Glutamatergic neuron (in vitro differentiated cells): ENCODE measurements at places on chromosomes 5 and 9. TPM values are rescaled to one million over a fixed set of nuclear protein-coding genes. Genes with fewer than 3 reads are reported as not detected.

DNA sequence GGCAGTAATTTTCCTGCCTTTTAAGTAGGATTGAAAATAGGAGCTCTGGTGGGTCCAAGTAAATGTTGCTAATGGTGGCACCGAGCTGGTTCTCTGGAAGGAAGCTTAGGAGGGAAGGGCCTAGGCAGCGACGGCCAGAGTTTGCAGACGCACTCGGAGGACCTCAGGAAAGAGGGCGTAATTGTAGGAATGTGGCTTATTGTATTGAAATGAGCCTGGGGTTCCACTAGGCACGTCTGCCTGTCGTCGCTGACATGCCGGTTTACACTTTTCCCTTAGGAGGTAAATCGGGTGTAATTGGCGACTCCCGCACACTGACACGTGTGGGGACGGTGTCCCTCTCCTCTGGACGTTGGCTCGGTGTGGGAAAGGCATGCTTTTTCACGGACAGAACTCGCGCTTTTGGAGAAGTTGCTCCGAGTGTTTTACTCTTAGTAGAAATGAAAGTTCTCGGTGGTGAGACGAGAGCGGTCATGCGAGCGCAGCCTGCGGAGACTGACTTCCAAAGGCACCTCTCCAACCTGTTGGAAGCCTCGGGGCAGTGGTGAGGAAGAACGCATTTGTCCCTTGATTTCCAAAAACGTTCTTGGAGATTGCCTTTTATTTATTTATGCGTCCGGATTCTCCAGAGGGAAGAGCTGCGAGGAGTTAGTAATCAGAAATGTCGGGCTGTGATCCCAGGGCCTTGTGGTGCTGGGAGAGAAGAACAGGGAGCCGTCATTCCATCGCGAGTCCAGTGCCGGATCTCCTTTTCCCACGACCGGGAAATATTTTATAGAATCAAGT is 1.3 kb downstream of the NR4A3 start:
- peaks cover 11% of the 10 kb centered on the region for H3K4me1 ChIP-seq
- peak; percentile 19 for DNase-seq
- H3K36me3 ChIP-seq = no peaks in the 10 kb centered on the region
- H3K27me3 ChIP-seq = peaks cover 39% of the 10 kb centered on the region
- peak overlapping the region; percentile 74 for H3K27ac ChIP-seq

DNA sequence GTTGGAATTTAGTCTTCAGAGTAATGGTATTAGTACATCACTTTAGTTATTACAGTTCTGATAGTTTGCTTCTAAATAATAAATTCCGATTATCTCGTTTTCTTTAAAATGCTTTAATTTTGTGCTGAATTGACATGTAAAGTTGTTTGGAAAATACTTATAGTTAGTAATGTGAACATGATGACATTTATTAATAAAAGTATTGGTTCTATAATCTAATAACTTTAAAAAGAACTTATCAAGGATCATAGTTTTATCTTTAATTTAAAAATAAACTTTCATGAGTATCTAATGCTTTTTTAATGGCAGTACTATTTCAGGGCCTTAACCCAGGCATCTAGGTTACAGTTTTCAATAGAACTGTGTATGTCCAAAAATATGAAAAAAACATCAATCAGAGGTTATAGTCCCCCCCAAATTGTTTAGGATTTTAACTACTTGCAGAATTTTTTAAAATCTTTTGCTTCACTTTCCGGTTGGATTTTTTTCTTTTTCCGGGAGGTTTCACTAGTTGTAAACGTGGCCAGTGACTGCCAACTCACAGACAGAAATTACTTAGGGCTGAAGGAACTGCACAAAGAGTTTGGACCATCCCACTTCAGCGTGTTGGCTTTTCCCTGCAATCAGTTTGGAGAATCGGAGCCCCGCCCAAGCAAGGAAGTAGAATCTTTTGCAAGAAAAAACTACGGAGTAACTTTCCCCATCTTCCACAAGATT is 680 bp downstream of the GPX8 start:
- H3K27ac ChIP-seq = no peak overlapping the region
- H3K4me3 ChIP-seq = peak overlapping the region; percentile 75
- no peak for DNase-seq
- peaks cover 3% of the 10 kb centered on the region for H3K36me3 ChIP-seq

DNA sequence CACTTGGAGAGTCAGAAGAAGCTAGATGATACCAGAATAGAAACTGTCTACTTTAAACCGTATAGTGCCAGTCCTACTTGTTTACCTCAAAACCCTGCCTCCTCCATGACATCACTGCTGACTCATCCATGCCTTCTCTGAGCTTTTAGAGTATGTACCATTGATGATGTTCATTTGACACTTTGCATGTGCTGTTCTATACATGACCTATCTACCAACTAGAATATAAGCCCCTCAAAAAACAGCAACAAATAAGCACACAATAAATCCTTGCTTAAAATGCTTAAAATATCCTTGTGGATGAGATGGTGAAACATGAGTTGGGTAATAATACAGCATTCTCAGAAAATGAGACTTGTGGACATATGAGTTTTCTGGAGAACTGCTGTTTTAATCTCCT is 2.6 kb downstream of the CTNNAL1 start:
- no peak for DNase-seq
- peak overlapping the region; percentile 28 for H3K4me3 ChIP-seq
- H3K36me3 ChIP-seq = no peaks in the 10 kb centered on the region
- H3K27me3 ChIP-seq = peaks cover 10% of the 10 kb centered on the region

GRCh38 chr5:151115272-151115905 is 34.6 kb upstream of the TNIP1 start:
- H3K36me3 ChIP-seq = no peaks in the 10 kb centered on the region
- no peak overlapping the region for H3K27ac ChIP-seq
- H3K4me3 ChIP-seq = no peak overlapping the region
- no peaks in the 10 kb centered on the region for H3K27me3 ChIP-seq
- H3K4me1 ChIP-seq = peaks cover 4% of the 10 kb centered on the region

- no peak for DNase-seq
- no peak overlapping the region for H3K4me3 ChIP-seq
- H3K27ac ChIP-seq = no peak overlapping the region
- H3K36me3 ChIP-seq = no peaks in the 10 kb centered on the region
Measured at GRCh38 chr5:20129501-20129900, 141.5 kb upstream of the CDH18 start.

- peaks cover 6% of the 10 kb centered on the region for H3K4me1 ChIP-seq
- H3K4me3 ChIP-seq = no peak overlapping the region
- H3K27me3 ChIP-seq = peaks cover 2% of the 10 kb centered on the region
Measured at GRCh38 chr5:1810581-1811101, 9.4 kb downstream of the NDUFS6 start.

DNA sequence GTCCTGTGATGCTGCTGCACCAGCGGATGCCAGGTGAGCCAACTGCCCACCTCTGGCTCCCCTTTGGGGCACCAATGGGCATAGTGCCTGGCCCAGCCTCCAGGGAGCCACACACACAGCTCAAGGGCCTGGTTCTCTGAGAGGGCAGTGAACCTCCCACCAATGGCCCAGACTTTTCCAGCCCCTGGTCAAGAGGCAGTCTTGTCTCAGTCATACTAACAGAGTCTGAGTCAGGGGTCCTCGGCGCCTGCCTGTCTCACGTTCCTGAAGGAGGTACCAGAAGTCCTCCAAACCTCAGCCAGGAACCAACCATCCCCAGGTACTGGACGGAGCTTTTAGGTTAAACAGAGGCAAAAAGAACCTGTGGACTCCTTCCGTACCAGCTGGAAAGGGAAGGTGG is 121.1 kb downstream of the C5orf15 start:
- H3K27ac ChIP-seq = no peak overlapping the region
- H3K36me3 ChIP-seq = peaks cover 2% of the 10 kb centered on the region
- peaks cover 14% of the 10 kb centered on the region for H3K4me1 ChIP-seq
- H3K4me3 ChIP-seq = no peak overlapping the region
- no peak for DNase-seq

- H3K27ac ChIP-seq = no peak overlapping the region
- no peak for DNase-seq
Measured at GRCh38 chr5:146889169-146889568, 10.6 kb upstream of the PPP2R2B start.

GRCh38 chr5:169160405-169160901 is 140.5 kb downstream of the SLIT3 start:
- H3K36me3 ChIP-seq = peaks cover 18% of the 10 kb centered on the region
- H3K4me3 ChIP-seq = no peak overlapping the region
- no peaks in the 10 kb centered on the region for H3K4me1 ChIP-seq

DNA sequence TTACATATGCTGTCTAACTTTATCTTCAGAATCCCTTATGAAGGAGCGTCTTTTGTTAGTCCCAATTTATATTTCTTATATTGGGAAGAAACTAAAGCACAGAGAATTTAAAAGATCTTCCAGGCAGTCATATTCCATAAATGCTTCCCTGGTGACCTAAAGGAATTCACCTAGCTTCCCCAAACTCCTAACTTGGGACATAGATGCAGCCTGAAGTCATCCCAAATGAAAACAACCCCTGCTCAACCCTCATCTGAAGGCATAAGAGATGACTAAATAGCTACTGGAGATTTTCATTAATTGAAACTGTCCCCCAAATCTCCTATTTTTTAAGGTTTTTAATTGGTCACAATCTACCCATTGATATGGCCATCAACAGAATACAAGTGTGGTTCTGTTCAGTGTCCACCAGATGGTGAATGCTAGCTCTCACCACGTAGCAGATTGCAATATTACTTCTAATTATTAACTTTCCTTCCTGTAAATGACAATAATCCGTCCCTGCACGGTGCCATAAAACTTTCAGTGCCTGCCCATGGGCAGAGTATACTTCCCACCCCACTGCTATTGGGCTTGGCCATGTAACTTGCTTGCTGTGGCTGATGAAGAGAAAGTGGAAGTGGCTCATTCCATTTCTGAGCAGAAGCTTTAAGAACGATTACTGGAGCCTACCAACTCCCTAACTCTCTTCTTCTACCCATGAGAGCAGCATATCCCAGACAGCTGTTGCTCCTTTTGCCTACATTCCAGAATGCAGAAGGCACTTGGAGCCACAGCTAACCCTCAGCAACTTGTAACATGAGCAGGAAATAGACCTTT is 18.7 kb downstream of the PRUNE2 start:
- no peak overlapping the region for H3K4me3 ChIP-seq
- no peak for DNase-seq
- no peaks in the 10 kb centered on the region for H3K36me3 ChIP-seq
- H3K27ac ChIP-seq = no peak overlapping the region

DNA sequence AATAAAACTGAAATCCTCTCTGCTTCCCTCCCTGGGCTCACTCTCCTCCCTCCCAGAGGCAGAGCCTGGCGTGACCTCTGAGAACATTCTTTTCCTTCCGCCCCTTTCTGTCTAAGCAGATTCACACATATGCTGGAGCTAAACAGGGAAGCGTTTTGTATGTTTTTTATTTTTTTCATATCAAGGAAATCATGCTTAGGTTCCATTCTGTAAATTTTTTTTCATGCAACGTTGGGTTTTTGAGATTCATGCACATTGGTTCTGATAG is 20.2 kb upstream of the BARHL1 start:
- H3K27me3 ChIP-seq = peaks cover 5% of the 10 kb centered on the region
- peaks cover 14% of the 10 kb centered on the region for H3K4me1 ChIP-seq
- H3K4me3 ChIP-seq = no peak overlapping the region
- no peak for DNase-seq
- H3K36me3 ChIP-seq = peaks cover 5% of the 10 kb centered on the region

- peaks cover 3% of the 10 kb centered on the region for H3K27me3 ChIP-seq
- DNase-seq = no peak
- H3K4me3 ChIP-seq = no peak overlapping the region
- no peak overlapping the region for H3K27ac ChIP-seq
- no peaks in the 10 kb centered on the region for H3K36me3 ChIP-seq
Measured at GRCh38 chr9:85331626-85332025, 410.1 kb downstream of the AGTPBP1 start.

GRCh38 chr5:134943547-134943946 is 24.2 kb upstream of the CATSPER3 start:
- H3K4me3 ChIP-seq = no peak overlapping the region
- H3K27ac ChIP-seq = no peak overlapping the region
- H3K36me3 ChIP-seq = no peaks in the 10 kb centered on the region
- DNase-seq = no peak
- H3K27me3 ChIP-seq = no peaks in the 10 kb centered on the region
- no peaks in the 10 kb centered on the region for H3K4me1 ChIP-seq

DNA sequence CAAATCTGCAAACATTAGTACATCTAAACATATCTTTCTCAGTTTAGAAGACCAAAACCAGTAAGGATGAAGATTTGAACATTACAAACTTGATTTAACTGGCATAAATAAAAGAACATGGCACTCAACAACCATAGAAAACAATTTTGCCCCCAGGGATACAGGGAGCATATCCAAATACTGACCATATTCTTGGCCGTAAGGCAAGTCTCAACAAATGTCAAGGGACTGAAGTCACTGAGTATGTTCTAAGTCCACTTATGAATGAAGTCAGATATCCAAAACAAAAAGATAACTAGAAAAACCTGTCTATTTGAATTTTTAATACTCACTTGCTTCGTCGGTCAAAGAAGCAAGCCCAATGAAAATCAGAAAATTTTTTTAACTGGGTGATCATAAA is 14.1 kb downstream of the FEM1C start:
- H3K4me3 ChIP-seq = no peak overlapping the region
- peaks cover 16% of the 10 kb centered on the region for H3K4me1 ChIP-seq
- peaks cover 3% of the 10 kb centered on the region for H3K36me3 ChIP-seq
- no peak for DNase-seq
- peaks cover 2% of the 10 kb centered on the region for H3K27me3 ChIP-seq

GRCh38 chr9:105066275-105066865 is 138.4 kb upstream of the ABCA1 start:
- H3K27me3 ChIP-seq = peaks cover 30% of the 10 kb centered on the region
- no peak for DNase-seq
- peaks cover 41% of the 10 kb centered on the region for H3K4me1 ChIP-seq
- no peak overlapping the region for H3K4me3 ChIP-seq

GRCh38 chr9:35074141-35074540 is 1.7 kb upstream of the VCP start:
- no peak overlapping the region for H3K4me3 ChIP-seq
- peaks cover 3% of the 10 kb centered on the region for H3K36me3 ChIP-seq
- H3K27ac ChIP-seq = no peak overlapping the region
- peaks cover 28% of the 10 kb centered on the region for H3K4me1 ChIP-seq
- DNase-seq = no peak

The MYORG gene
- 4.6 TPM for total RNA-seq

The KIF12 gene
- 0.93 TPM for total RNA-seq

The SPATA31D4 gene
- not detected for total RNA-seq

The ANXA2R gene
- total RNA-seq = 1.6 TPM

The PCDHGA10 gene
- total RNA-seq = 16.6 TPM
